BJ (cell line): ENCODE measurements at places on chromosomes 6 and 20.

GRCh38 chr6:76885861-76886301 lies 577.4 kb downstream of the HTR1B start:
- DNase-seq, result no peak

DNA sequence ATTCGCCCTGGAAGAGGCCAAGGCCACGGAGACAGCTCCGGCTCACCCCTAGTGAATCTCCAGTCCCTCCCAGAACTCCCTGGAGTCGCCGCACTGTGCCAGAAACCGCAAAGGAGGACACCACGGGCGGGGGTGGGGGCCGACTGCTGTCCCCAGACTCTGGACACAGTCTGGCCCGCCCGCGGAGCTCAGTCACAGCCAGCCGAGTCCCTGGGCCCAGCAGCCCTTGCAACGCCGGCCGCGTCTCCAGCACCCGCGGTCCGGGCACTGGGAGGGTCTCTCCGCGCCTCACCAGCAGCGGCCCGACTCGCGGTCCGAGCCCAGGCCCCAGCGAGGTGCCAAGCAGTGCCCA lies 518 bp downstream of the PEX6 start:
- DNase-seq, result no peak

- no peak for DNase-seq
Observed at GRCh38 chr20:37764333-37764935, 70.6 kb downstream of the CTNNBL1 start.

DNA sequence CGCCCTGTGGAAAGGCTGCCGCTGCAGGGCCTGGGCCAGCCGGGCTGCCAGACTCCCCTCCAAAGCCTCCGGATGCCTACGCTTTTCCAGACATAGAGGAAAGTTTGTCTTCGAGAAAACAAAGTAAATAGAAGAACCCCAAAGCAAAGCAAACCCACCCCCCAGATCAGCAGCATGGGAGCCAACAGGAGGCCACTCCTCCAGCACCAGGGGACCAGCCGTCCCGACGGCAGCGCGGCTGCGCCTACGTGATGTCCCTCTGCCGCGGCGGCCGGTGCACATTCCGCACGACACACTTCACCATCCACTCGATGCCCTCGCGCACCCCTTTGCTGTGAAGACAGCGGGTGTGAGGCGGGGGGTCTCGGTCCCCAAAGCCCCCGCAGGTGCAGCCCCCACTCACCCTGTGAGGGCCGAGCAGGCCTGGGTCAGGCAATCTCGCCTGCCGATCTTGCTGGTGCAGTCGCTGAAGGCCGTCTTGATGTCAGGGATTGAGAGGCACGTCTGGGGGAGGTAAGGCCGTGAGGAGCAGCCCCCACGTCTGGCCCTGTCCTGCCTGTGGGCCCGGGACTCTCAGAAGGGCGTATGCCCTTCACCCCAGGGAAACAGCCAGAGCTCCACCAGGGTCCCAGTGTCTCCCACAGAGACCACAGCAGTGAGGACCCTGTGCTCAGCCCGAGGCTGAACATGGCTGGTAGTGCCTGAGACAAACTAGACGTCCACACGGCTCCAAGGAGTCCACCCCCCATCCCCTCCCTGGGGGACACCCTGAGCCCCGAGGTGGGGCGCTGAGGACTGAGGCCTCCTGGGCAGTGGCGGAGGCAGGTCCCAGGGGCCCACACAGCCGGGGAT lies 4.0 kb downstream of the TNFRSF6B start:
- DNase-seq, result no peak

DNA sequence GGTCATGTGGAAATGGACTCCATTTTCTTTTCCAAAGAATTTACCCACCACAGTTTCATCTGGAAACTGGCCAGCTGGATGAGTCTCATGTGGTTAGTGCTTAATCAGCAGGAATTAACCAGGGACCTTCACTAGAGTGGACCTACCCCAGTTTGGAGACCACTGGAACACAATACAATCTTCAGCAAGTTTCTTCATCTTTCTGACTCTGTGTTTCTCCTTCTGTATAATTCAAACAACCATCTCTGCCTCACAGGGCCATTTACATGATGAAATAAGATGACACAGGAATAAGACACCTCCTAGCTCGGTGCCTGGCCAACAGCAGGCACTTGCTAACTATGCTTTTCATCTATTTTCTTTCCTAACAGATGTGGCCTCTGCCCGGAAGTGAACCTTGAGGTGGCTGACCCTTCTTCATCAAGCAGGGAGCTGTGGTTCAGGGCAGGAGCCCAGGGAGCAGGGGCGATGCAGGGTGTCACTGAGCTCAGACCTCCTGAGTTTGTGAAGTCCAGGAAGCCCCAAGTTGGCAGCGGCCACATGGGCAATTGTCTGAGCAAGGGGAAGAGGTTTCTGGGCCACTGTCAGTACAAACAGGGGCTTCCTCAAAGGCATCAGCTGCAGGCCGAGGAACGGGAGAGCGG lies 98.8 kb downstream of the SOD2 start:
- DNase-seq, result no peak

GRCh38 chr6:11971154-11971553 lies 41.0 kb upstream of the HIVEP1 start:
- DNase-seq, result peak; percentile 76

DNA sequence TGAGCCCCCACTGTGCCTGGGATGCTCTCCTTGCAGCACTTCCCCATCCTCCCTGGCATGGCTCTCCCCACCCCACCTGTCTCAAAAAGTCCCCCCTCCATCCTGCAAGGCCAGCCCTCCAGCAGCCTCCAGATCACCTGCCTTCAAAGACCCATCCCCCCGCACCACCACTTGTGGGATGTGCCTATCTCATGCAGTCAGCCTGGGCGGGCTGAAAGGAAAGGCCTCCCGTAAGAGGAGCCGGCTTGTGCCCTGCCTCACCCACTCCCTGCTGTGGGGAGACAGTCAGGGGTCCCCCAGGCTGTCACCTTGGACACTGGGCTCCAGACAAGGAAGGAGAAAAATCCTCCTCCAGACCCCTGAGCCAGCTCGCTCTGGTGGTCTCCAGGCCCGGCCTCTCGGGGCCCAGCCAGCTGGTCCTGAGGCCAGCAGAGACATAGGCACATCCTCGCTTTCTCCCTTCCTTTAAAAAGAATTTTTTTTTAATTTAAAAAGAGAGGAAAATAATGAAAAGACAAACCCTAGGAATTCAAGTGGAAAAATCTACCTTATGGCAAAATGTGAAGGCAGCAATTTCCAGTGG lies 77.3 kb downstream of the GRM4 start:
- DNase-seq, result no peak

DNA sequence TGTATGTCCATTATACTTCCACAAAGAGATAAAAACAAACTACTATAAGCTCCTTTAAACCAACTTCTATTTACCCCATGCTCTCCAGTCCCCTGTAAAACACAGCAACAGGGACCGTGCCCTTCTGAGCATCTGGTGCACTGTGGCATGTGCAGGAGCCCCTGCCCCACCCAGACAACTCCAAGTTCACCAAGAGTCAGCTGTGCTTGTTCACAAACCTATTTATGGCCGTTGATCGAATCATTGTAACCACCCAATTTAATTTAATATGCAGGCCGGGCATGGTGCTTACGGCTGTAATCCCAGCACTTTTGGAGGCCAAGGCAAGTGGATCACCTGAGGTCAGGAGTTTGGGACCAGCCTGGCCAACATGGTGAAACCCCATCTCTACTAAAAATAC lies 13.7 kb upstream of the BLCAP start:
- DNase-seq, result no peak

DNA sequence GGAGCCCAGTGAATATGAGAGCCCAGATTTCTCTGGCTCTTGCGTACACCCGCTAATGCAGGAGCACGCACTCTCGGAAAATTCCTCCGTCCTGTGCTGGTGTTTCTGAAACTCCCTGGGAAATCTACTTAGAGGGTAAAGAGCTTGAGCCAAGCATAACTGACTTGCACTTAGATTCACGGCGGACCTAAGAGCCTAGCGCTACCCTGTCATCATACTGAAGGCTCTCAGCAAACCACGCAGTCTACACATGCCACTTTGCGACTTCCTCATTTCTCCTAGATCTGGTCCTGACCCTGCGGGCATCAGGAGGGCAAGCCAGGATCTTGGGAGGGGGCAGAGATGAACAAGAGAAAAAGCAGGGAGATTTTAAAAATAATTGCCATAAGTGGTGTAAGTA lies 324.7 kb downstream of the CD83 start:
- no peak for DNase-seq

- no peak for DNase-seq
Observed at GRCh38 chr6:82246370-82246769, 1.2 kb downstream of the IBTK start.
